ENCODE measurements at places on chromosomes 3 and 15.
A peak's percentile ranks its signal among the peaks of the same experiment; 100 is the strongest.

- DNase-seq = no peak
Observed at GRCh38 chr3:170232266-170232665, 10.0 kb downstream of the PRKCI start.

DNA sequence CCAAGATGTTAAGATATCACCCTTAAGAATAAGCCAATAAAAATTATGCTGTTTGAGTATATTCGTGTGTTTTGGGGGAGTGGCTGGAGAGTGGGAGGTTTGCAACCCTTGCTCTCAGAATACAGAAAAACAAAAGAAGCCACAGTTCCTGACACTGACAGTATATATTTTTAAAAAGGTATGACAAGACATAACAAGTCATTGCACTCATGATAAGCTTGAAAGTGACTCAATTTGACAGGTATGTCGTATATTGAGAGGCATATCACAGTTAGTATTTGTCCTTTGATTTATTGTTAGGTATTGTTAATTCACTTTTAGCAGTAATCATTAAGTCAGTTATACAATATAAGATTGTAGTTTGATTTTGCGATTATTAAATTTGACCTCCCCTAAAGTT is 73.1 kb upstream of the TSC22D2 start:
- no peak for DNase-seq

GRCh38 chr15:92400980-92401787 is 7.5 kb downstream of the ST8SIA2 start:
- DNase-seq = no peak

DNA sequence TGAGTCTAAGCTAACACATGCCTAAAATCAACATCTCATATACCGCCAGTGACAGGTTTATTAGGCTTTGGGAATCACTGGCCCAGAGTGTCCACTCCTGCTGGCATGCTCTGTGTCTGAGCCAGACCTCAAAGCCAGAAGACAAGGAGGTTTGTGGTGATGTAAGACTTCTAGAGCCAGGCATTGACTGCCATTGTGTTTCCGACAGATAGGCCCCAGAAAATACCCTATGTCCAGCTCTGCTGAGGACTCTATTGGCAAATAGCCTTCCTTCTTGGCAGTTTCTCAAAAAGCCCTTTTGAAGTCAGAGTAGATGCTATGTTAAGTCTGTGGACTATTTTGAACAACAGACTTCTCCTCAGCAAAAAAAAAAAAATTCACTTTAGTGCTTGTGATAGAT is 181.9 kb upstream of the UBE2E1 start:
- DNase-seq = no peak

GRCh38 chr15:34701536-34701935 is 53.3 kb downstream of the GJD2 start:
- DNase-seq = no peak

GRCh38 chr3:138949002-138949418 is 2.0 kb downstream of the FOXL2NB start:
- no peak for DNase-seq

GRCh38 chr3:126083138-126083445 is 832 bp downstream of the SLC41A3 start:
- no peak for DNase-seq

DNA sequence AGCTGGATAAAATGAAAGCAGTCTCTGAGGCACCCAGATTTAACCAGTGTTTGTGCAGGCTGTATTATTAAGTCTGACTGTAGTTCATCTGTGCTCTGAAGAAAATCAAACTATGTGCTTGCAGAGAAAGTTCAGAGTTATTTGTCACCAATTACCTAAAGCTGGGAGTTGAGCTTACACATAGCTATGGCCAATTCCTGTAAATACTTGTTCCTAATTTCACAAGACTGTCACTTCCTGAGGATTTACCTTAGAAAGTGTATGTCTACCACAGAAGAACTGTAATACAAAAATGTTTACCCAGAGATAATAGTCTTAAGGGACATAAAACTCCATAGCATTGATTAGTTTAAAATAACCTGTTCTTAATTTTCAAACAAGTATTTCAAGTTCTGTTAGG is 628.4 kb upstream of the TGFBR2 start:
- DNase-seq = no peak

- no peak for DNase-seq
Observed at GRCh38 chr3:1380926-1381646, 288.3 kb downstream of the CNTN6 start.

- no peak for DNase-seq
Observed at GRCh38 chr3:123789760-123790159, 94.4 kb downstream of the MYLK start.

DNA sequence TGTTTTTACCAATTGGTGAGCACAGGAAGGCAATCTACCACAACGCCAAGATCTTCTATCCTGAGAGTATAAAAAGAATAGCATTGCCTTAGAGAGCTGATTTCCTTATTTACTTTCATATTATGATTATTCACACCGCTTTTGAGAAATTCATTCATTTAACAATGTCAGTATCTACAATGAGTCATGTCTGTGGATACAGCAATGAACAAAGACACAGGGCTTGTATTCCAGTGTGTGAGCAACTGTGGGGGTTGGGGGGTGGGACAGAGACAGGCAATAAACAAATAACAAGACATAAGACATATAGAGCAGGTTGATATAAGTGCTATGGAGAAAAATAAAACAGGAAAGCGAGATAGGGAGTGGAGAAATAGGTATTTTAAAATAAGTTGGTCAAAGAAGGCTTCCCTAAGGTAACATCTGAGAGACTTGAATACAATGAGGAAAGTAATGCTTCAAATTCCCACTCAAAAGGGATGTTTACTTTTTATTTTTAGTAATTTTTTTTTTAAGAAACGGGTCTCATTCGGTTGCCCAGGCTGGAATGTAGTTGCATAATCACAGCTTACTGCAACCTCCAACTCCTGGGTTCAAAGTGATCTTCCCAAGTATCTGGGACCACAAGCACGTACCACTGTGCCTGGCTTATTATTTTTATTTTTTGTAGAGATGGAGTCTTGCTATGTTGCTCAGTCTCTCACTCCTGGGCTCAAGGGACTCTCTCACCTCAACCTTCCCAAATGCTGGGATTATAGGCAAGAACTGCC is 45.7 kb downstream of the PGBD4 start:
- no peak for DNase-seq

- no peak for DNase-seq
Observed at GRCh38 chr3:51819709-51820406, 40.8 kb upstream of the IQCF6 start.

- DNase-seq = no peak
Observed at GRCh38 chr15:70523192-70523591, 240.2 kb downstream of the UACA start.

DNA sequence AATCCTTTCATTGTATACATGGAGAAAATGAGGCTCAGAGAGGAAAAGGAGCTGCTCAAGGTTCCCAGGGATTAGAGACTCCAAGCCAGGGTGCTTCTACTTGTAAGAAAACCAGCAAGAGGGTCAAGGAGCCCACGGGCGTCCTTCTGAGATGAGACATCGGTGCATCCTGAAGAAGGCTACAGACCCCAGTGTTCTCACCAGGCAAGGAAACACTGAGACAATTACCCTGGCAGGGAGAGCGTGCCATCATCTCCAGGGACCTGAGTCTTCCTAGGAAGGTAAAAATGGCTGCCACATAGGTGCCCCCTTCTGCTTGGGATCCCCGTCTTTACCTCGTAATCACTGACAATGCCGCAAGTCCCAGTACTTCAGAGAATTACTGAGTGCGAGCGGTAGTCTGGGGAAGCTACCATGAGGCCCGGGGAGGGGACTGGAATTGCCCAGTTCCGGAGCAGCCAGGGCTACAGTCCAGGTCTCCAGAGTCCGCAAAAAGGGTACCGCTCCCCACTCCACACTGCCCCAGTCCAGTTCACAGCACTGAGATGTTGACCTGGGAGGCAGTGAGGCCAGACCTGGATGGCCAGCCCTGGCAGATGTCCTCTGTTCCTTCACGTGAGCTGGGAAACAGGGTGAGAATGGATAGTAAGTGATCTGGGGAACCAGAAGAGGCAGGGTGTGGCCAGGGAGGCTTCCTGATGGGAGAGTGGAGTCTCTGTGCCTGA is 164.7 kb upstream of the SMAD3 start:
- no peak for DNase-seq

- no peak for DNase-seq
Observed at GRCh38 chr3:48112813-48113212, 75.4 kb downstream of the CDC25A start.

GRCh38 chr3:161560008-161560637 is 63.5 kb downstream of the OTOL1 start:
- DNase-seq = peak; percentile 64

DNA sequence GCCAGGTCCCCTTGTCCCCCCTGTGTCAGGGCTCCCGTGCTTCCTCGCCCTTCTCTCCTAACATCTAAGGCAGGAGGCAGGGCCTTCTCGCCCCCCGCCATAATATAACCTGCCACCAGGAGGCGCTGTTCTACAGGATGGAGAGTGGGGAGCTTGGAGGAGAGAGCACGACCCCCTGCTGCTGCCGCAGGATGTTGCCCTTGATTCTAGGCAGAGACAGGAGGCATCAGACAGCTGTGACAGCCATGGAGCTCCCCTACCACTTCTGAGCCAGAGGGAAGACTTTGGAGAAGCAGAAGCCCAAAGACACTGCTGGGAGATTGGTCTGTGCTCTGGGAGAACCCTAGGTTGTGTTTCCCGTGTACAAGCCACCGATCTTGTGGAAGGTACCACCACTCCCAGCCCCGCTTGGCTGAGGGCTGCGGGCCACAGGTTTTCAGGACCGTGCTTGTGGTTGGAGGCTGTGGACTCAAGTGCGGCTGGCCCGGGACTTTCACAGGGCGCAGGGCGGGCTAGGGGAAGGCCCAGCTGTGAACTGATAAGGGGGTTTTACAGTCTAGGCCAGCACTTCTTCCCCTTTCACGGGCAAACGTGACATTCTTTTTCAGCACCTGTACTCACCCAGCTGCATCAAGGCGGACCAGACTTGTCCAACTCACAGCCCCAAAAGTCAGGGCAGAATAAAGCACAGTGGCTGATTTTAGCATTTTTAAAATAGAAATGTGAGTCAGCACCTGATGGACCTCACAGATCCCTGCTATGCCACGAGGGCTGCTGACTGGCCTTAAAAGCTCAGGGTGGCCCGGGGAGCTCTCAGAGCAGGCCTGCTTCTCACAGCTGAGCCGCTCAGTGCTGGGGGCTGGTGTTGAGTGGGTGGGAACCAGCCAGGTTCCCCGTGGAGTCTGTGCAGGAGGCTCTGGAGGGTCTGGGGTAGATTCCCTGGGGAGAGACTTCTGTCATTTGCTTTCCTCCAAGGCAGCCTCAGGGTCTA is 2.6 kb upstream of the TIGIT start:
- DNase-seq = peak; percentile 48

DNA sequence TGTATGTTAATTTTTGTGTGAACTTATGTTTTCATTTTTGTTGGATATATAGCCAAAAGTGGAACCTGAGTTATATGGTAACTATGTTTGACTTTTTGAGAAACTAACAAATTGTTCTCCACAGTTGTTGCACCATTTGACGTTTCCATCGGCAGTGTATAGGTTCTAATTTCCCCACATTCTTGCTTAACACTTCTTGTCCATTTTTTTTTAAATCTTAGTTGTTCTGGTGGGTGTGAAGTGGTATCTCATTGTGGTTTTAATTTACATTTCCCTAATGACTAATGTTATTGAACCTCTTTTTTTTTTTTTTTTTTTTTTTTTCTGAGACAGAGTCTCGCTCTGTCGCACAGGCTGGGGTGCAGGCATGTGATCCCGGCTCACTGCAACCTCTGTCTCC is 8.0 kb downstream of the NISCH start:
- DNase-seq = no peak

- DNase-seq = no peak
Observed at GRCh38 chr3:172464306-172464705, 16.1 kb upstream of the GHSR start.

DNA sequence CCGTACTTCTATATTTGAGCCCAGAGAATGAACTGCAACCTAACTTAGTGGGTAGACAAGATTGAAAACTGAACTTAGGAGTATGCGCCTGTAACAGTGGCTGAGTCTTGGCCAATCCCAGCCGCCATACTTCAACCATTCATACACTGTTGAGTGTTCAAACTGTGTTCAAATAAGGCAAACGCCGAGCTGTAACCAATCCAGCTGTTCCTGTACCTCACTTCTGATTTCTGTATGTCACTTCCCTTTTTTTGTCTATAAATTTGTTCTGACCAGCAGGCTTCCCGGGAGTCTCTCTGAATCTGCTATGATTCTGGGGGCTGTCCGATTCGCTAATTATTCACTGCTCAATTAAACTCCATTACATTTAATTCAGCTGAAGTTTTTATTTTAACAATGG is 58.6 kb upstream of the TPM1 start:
- DNase-seq = no peak

GRCh38 chr3:97952872-97953271 is 19.4 kb downstream of the RIOX2 start:
- no peak for DNase-seq

DNA sequence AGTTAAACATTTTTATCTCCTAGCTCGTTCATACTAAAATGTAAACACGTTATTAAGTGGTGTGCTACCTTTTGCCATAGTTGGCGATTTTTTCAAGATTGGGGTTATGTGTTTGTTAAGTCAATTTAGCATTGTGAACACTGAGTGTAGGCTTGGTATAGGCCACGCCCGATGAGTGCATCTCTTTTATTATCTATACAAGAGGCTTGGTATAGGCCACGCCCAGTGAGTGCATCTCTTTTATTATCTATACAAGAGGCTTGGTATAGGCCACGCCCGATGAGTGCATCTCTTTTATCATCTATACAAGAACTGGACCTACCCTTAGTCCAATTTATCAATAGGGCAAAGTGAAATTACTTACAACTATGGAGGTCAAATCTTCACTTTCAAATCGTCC is 70.4 kb downstream of the NIPA2 start:
- DNase-seq = no peak

- no peak for DNase-seq
Observed at GRCh38 chr15:62807539-62808130, 234.9 kb upstream of the TPM1 start.

DNA sequence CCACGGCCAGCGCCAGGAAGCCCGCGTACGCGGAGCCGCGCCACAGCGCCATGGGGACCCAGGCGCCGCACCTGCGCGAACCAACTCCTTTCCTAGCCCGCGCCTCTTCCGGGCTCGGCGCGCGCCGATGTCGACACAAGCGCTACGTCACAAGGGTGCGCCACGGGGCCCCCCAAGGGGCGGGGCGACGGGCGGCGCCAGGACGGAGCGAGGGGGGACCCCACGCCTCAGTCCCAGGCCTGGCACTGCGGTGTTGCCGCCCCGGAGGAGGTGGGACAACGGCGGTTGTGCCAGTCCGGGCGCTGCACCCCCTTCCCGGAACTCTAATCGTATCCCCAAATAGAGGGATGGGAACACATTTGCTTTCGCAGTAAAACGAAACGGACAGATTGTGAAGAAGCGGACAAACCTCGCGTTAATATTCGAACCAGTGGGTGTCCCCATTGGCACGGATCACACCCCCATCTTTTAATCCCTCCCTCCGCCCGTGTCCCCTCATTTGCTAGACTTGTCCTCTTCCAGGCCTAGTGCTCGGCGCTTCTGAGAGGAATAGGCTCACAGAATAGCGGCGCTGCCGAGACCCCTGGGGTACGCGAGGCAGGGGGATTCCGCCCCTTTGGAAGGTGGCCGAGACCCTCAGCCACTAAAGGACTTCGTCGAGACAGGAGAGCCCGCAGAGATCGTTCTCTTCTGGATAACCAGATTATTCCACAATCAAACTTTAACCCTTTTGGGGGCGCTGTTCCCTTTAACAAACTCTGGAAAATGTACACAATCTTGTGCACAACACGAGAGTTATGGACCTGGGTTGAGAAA is at the start of gene ADPGK:
TSS of gene ADPGK (minus strand) at position 119 of the 816 bp plus-strand sequence. CDS start at position 52, 67 bp downstream.
- peak; percentile 95 for DNase-seq

GRCh38 chr3:180825964-180826363 is 86.5 kb upstream of the FXR1 start:
- no peak for DNase-seq
